Cerebellum (tissue), 4 donors: ENCODE measurements at places on chromosomes 5 and 9. TPM values are rescaled to one million over a fixed set of nuclear protein-coding genes. Genes with fewer than 3 reads are reported as not detected.

The FBXO4 gene
- total RNA-seq, result 11.1 TPM

DNA sequence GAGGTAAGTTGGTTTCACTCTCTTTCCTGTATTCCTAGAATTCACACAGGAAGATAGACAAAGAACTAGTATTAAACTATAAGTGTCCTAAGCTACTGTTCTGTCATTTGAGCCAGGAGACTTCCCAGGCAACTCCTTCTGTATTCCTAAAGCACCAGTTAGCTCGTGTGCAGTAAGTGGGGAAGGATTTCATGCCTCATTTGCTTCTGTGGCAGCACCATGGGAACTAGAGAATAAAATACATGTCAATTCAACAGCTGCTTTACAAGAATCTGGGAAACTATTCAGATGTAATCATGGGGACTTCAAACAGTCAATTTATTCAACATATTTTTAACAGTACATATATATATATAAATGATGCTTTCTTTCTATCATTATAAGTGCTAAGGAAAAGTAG, 762.3 kb downstream of the PRELID2 start:
- DNase-seq, result no peak

- no peak for DNase-seq
These were observed 29.3 kb upstream of the FSTL4 start for GRCh38 chr5:133641683-133642082.

- no peak for DNase-seq
These were observed 32.3 kb upstream of the CSF1R start for GRCh38 chr5:150118561-150119229.

- no peak for DNase-seq
These were observed 19.9 kb upstream of the IER5L start for GRCh38 chr9:129197978-129198318.

DNA sequence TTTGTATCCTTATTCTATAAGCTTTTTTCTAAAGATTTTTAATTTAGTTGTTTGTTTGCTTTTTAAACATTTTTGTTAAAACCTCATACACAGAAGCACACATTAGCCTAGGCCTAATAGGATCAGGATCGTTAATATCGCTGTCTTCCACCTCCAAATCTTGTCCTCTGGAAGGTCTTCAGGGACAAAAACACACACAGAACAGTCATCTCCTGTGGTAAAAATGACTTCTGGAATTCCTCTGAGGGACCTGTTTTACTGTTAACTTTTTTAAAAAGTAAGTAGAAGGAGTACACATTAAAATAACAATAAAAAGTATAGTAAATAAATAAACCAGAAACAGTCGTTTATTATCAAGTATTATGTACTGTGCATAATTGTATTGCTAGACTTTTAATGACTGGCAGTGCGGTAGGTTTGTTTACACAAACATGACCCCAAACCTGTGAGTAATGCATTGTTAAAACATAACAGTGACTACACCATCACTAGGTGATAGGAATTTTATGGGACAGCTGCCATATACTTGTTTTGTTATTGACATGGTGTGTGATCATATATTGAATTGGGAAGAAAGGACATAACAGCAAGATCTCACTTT, 109.6 kb downstream of the ZCCHC7 start:
- DNase-seq, result no peak

The TPD52L3 gene
- not detected for total RNA-seq

The MARCHF11 gene
- 1.6 TPM for total RNA-seq

DNA sequence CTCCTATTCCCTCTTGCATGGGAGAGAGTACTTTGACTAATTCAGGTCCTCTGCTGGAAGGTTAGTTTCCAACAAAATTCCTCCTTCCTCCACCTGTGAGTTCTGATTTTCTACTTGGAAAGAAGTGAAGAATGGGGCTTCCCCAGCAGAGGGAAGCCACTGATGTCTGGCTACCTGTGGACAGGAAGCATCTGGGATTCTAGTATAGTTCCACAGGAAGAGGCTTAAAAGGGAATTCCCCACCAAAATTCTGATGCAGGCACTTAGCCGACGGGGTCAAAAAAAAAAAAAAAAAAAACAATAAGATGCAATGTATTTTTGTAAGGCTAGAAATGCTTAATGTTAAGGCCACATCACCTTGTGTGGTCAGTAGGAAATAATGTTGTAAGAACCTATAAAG, 33.4 kb downstream of the PCDHGC5 start:
- DNase-seq, result no peak

DNA sequence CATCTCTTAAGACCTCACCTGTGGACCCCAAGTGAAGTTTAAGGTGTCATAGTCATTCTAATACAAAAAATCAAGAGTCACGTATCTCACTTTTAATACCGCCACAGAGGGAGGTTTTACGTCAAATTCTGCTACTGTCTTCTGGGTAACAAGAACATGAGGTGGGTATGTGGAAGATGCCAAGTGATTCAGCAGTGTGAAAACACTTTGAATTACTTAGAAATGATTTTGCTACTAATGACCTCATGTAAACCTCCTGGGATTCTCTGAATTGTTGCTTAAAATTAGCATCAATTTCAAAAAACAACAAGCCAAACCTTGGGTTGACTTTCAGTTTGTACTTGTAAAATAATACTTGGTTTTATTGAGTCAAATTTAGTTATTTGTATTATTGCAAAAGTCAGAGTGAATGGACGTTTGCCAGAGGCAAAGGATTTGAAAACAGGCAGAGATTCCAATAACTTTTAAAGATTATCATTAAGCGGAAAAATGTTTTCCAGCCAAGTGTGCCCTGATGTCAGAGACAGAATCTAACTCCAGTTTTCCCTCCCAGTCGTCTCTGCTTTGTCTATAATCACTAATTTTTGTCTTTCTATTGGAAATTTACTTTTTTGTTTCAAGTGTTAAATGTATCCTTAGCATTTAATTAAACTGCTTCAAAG, 8.8 kb downstream of the DMRT2 start:
- no peak for DNase-seq

The PKD2L2 gene
- total RNA-seq, result not detected

The PCDHA10 gene
- total RNA-seq, result 20.4 TPM

DNA sequence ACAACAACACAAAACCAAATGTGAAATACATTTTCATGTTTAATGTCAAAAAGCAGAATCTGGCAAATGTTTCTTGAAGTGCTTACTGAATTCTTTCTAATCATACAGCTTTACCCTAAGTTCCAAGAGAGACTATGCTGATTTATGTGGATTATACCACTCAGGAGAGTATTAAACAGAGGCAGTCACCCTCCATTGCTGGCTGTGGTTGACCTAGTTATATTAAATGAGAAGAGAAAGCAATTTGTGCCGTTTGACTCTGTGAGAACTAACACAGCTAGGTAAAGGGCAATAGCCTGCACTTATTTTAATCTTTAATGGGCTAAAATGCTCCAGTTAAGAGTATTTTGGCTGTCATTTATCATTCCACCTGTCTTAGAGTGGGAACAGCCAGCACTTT, 62.6 kb downstream of the ELL2 start:
- DNase-seq, result peak; percentile 8

DNA sequence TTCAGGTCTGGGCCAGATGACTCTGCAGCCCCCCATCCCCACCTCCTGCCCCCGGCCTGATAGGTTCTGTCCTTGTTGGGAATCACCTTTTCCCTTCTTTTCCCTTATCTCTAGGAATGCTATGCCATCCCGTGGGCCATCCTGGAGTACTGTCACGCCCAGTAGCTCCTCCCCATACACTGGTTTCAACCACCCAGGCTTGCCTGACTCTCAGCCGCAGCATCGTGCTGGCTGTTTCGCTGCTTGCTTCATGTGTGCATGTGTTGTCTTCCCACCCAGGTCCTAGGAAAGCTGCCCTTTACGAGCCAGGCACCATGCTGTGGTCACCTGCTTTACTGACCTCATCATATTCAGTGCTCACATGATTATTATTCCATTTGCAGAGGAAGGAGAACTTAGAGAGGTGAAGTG, 71.8 kb downstream of the ANGPTL2 start:
- DNase-seq, result peak; percentile 70

GRCh38 chr5:59831326-59832010, 62.1 kb downstream of the PDE4D start:
- no peak for DNase-seq

The SLC6A7 gene
- total RNA-seq, result 5.9 TPM

DNA sequence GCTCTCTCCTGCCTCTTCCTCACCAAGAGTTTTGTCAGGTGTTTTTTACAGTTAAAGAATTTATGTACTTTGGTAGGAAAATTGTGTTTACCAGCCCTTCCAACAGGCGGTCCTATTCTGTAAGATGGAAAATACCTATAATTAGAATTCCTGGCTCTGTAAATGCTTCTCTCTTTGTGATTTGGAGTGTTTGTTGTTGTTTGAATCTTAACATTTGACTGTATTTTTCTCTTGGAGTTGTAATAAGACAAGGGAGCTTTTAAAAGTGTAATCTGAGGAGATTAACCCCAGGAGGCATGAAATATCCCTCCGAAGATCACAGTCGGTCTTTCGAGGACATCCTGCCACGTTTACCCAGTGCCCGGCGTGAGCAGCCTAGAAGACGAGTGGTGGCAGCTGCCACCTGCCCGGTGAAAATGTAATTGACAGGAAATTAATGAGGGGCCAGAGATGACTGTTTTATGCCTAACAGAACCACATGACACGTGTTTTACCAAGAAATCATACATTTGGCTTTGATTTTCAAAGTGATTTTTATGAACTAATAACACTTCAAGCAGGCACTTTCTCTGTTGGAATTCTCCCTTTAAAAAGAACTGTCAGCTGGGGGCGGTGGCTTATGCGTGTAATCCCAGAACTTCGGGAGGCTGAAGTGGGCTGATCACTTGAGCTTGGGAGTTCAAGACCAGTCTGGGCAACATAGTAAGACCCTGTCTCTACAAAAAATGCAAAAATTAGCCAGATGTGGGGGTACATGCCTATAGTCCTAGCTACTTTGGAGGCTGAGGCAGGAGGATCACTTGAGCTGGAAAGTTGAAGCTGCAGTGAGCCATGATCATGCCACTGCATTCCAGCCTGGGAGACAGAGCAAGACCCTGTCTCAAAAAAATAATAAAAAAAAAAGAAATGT, 20.0 kb downstream of the ANKRD33B start:
- DNase-seq, result no peak

- no peak for DNase-seq
These were observed 4.5 kb downstream of the MACIR start for GRCh38 chr5:103263054-103263453.

The AFAP1L1 gene
- total RNA-seq, result 6.1 TPM

- DNase-seq, result peak; percentile 76
These were observed 59.3 kb upstream of the GLRX start for GRCh38 chr5:95881833-95882232.

- DNase-seq, result no peak
These were observed 6.4 kb downstream of the ZNF608 start for GRCh38 chr5:124740071-124740470.

The FOXD4L6 gene
- total RNA-seq, result 0.36 TPM

DNA sequence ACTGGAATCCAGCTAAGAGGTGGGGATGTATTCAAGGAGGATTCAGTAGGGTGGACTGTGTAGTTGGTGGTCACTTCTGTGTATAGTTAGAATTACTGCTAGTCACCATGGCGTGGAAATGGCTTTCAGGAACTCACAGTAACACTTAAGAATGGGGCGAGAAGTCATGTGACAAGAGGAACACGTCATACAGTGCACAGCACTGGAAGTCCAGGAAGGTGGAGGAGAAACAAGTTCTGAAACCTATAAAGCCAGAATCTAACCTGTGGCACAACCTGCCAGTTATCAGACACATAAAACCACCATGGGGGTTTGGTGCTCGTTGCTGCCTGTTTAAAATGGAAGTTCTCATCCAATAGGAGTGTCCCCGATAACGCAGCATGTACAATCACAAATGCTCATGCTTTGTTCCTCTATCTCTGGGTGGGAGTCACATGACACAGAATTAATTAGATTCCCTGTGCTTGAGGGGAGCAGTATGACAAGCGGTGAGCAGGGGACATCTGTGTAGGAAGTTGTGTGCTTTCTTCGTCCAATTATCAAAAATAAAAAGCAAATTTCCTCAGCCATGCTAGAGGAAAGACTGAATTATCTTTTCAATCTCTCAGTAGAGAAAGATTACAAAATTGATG, 193.0 kb downstream of the SPOCK1 start:
- DNase-seq, result no peak

The CDH9 gene
- total RNA-seq, result 16.0 TPM

The F2RL2 gene
- total RNA-seq, result 0.27 TPM

The INSYN2B gene
- total RNA-seq, result 7.5 TPM

- DNase-seq, result no peak
These were observed 27.0 kb downstream of the ADGRD2 start for GRCh38 chr9:124477211-124477647.

- peak; percentile 52 for DNase-seq
These were observed 739 bp downstream of the PPP2CA start for GRCh38 chr5:134224888-134225779.

DNA sequence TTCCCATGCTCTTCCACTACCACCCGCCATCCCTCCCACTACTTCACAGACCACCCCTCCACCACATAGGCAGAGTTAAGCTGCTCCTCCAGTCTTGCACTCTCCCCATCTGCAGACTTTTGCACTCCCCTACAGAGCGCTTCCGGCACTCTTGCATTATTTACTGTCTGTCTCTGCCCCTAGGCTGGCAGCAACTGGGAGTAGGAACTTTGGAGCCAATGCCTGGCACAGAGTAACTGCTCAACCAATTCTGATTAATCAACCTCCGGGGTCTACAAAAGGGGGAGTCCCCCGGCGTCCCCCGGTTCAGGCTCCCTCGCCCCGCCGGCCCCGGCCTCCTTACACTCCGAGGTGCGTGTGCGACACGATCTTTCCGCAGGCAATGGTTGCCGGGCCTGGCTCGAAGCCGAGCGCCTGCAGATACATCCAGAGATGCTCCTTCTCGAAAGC, 498 bp downstream of the HAUS6 start:
- DNase-seq, result no peak

The MLLT3 gene
- 63.4 TPM for total RNA-seq

GRCh38 chr5:61612431-61612830, 280.4 kb downstream of the ZSWIM6 start:
- no peak for DNase-seq

The PCDHB7 gene
- 6.8 TPM for total RNA-seq

GRCh38 chr5:15524712-15525111, 24.7 kb downstream of the FBXL7 start:
- peak; percentile 36 for DNase-seq

- DNase-seq, result peak; percentile 80
These were observed 76.6 kb upstream of the TBCA start for GRCh38 chr5:77852514-77853352.

DNA sequence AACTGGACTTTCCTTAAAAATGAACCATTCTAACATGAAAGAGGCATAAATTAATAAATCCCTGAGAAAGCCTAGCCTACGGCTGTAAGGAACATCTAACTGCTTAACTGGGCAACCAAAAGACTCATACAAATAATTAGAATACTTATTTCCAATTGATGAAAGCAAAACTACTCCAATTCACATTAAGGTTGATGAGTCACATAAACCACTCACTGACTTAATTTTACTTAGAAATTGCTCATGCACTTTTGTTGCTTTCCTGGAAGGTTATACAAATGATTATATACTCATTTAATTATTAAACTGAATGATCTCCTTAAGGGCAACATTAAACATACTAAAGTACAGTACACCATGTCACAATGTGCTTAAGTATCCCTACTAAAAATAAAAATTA, 101.9 kb downstream of the NFIB start:
- DNase-seq, result no peak

The GRM6 gene
- total RNA-seq, result 0.27 TPM
